Activated CD8-positive, alpha-beta memory T cell treated with anti-CD3 and anti-CD28 coated beads for 4 hours (primary cell): ENCODE measurements at places on chromosomes 7 and 10.
A peak's percentile ranks its signal among the peaks of the same experiment; 100 is the strongest.

DNA sequence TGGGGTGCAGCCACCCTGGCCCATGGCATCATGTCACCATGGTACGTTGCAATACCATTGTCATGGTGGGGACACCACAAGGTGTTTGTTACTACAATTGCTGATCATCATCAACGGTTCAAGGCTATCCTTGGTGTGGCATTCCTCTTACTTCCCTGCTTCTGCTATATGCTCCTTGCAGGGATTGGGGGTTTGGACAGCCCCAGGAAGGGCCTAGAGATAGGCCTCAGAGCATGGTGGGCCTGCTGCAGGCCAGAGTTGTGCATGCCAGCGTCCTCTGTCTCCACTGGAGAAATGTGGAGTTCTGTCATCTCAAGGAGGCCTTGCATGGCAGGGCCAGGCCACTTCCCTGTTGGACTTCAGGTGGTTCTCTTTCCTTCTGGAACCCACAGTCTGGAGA, 234.6 kb upstream of the MKI67 start:
- DNase-seq = no peak

DNA sequence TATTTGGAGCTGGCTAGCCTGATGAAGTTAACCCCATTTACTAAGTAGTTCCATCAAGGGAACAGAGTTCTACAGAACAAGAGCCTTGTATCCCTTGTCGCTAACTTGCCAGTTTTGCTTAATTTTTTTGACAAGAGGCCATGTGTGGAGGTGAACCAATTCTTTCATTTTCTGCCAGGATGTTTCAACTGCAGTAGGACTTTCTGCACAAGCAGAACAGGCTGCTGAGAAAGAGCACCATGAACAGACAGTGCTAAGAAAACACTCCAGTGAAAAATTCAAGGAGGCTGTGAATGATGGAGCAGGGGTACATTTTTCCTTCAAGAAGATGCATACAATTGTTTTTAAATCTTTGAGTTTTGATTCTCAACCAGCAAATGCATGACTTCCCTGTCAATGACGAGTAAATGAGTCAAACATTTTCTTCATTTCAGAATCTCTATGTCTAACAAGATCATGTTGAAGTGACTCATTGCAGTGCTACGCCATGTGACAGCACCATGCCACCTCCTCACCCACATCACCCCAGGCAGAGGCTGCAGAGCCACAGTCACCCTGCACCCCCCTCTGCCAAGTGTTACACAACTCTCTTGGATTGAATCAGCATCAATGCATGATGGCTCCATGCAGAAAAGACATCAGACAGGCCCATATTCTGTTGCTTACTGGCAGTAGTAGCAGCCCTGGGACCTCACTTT, 193.1 kb downstream of the COBL start:
- peak; percentile 18 for DNase-seq

- peak; percentile 38 for DNase-seq
These were observed 55.9 kb downstream of the UPF2 start for GRCh38 chr10:11986593-11987216.

DNA sequence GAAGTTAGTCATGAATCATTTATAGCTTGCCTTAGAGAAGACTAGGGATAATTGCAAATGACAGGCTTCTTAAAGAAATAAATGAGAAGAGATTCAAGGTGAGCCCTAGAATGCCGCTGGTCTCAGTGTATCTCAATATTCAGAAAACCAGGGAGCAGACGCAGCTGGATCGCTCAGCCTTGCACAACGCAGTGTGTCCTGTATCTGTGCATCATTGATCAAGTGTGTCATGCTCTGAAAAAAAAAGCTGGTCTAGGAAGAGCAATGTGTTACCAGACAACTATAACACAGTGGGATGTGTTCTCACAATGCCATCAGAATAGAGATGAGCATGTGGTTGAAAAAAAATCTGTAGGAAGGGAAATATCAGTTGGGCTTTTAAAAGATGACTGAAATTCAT, 230.1 kb downstream of the CALN1 start:
- DNase-seq = no peak

DNA sequence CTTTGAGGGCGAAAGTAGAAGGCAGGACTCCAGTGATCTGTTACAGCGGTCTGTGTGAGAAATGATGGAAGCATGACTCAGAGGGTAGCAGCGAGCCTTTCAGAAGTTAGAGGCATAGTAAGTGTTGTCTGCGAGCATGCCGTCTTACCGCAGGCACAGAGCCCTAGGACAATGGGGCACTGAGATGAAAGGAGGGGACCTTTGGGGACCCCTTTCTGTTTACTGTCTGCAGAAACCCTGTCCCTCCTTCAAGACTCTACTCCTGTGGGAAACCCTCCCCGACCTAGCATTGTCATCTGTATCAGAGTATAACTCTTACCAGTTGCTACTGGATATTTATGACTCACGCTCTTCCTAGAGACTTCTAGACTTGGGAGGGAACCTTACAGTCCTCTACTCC, 87.2 kb upstream of the AGK start:
- no peak for DNase-seq

- no peak for DNase-seq
These were observed 5.3 kb upstream of the MAGI2 start for GRCh38 chr7:79458796-79459195.

DNA sequence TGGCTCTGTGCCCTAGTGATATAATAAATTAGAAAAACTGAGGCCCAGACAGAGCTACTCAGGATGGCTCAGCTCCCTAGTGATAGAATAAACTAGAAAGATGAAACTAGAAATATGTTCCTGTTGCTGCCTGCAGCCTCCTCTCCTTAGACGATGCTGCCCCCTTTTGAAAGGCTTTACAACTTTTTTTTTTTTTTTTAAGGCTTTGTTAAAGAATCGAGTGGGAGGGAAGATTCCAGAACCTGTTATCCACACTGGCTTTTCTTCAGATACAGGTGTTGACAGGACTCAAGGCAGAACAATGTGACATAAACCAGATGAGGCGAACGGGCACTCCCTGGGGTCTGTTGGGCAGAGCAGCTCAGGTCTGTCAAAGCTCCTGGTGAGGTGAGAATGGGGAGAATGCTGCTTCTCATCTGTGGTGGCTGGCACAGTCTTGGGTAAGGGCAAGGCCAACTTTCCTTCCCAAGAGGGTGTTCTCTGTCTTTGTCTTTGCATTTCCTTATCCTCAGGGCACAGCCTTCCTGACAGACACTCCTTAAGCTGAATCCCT, 175.1 kb downstream of the COBL start:
- no peak for DNase-seq

DNA sequence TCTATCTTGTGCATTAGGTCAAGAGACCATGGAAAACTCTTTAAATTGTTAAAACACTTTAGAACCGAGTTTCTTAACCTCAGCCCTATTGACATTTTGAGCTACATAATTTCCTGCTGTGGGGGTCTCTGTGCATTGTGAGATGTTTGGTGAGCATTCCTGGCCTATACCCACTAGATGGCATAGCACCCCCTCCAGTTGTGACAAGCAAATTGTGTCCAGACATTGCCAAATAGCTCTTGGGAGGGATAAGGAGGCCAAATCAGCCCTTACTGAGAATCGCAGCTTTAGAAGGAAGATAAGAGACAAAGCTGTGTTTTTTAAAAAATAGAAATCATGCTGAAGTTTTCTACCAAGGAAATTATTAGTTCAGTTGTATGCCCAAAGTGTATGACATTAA, 1158.5 kb upstream of the C7orf33 start:
- no peak for DNase-seq

DNA sequence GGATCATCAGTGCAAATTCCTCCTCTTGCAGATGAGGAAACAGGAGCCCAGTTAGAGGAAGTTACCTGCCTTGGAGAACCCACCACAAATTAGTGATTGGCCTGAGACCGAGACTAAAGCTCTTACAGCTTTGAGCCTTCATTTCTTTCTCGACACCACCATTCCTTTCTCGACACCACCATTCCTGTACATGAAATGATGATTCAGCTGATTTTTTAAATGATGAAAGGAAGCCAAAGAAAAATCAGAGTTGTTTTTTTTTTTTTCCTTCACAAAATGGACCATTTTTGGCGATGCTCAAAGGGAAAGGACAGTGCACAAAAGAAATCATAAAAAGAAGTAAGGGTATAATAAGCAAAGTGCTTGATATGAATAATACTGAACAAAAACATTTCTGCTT, 1080.2 kb upstream of the AUTS2 start:
- no peak for DNase-seq

DNA sequence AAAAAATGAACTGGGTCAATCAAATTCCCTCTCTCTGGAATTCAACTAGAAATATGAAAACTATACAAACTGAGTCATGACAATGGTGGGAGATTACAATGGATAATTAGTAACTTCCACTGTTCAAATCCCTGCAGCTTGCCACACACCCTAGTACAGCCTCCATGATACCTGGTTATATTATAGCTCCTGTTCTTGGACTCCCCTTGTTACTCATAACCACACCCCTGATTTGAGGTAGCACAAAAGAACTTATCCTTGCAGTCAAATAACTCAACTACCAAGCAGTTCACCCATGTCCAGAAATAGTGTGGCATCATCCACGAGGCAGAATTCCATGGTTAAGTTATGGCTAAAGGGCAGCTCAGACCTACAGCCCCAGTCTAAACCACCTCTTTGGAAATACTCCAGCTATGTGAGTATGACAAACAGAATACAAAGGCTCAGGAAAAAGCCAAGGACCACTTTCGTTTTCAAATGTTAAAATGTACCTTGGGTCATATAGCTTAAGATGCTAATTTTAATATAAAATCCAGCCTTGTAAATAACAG, 164.7 kb downstream of the CPEB3 start:
- no peak for DNase-seq

- no peak for DNase-seq
These were observed 210.9 kb downstream of the CUX1 start for GRCh38 chr7:102028206-102028826.

GRCh38 chr10:86177537-86178155, 188.9 kb downstream of the GRID1 start:
- no peak for DNase-seq

GRCh38 chr10:71236286-71236685, 23.9 kb downstream of the UNC5B start:
- DNase-seq = no peak

- DNase-seq = no peak
These were observed 1.2 kb downstream of the PARP12 start for GRCh38 chr7:140061607-140061930.

- no peak for DNase-seq
These were observed 31.5 kb downstream of the FAM241B start for GRCh38 chr10:69661414-69662172.

DNA sequence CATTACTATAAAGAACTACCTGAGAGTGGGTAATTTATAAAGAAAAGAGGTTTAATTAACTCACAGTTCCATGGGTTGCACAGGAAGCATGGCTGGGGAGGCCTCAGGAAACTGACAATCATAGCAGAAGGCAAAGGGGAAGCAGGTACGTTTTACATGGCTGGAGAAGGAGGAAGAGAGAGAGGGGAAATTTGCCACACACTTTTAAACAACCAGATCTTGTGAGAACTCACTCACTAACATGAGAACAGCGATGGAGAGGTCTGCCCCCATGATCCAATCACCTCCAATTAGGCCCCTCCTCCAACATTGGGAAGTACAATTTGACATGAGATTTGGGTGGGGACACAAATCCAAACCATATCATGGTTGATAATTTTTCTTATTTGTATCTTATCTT, 51.8 kb upstream of the PPP1R9A start:
- DNase-seq = no peak

GRCh38 chr10:102003541-102003940, 52.4 kb downstream of the ARMH3 start:
- DNase-seq = no peak

DNA sequence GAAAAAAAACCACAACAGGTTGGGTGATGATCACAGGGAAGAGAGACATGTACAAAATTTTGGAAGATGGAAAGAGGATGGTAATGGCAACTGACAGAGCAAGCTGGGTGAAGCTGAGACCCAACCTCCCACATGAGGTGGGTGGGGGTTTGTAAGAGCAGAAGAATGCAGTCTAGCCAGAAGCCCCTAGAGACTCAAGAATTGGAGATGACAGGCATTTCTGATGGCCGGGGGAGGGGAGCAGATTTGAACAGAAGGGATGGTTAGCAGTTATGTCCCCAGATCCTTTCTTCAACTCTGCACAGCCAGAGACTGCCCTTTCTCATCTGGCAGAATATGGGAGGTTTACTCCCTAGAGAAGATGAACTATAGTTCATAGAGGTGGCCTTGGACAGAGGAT, 208.0 kb downstream of the GALNT17 start:
- DNase-seq = no peak

GRCh38 chr7:95213809-95214492, 110.4 kb downstream of the PON1 start:
- DNase-seq = no peak

- no peak for DNase-seq
These were observed 27.3 kb upstream of the CRHR2 start for GRCh38 chr7:30709549-30709948.

- no peak for DNase-seq
These were observed 194.0 kb upstream of the SEMA3E start for GRCh38 chr7:83842894-83843293.

DNA sequence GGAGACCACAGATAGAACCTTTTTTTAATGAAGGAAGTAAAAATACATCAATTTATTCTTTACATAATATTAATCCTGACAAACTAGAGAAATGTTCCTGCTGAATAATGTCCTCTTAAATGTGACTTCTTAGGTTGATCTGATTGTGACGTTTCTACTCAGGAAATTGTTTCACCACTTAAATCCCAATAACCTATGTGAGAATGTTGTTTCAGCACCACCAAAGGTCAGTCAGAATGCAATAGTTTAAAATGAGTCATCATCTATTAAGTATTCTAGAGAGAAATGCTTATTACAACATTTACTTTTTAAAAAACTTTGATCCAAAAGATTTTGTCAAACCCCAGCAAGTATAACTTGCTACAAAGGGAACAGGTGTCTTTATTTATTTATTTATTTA, 155.4 kb upstream of the CACNA2D1 start:
- DNase-seq = no peak

DNA sequence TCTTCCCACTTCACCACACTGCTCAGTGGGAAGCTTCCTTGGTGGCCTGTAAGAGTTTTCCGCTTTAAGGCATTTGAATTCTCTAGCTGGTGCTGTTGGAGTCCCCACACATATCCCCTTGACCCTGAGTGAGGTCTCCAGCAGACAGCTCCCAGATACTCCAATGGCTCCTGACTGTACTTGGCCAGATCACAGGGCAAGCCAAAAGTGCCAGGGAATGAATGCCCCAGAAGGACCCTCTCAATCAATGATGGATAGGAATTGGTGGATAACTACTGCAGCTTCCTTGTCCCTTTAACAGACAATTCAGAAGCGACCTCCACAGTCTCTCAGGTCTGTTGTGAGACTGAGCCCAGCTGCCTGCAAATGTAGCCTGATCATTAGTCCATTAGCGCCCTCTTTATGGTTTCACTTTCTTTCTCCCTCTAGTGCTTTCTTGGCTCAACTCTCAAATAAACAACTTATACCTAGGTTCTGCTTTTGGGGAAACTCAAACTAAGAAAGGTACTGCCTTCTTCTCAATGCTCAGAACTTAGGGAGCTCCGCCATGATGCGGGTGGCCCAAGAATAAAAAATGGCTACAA, 283.0 kb downstream of the TCF7L2 start:
- DNase-seq = no peak

- no peak for DNase-seq
These were observed 51.4 kb upstream of the NFKB2 start for GRCh38 chr10:102344067-102344466.

GRCh38 chr10:98404571-98405359, 10.2 kb downstream of the PYROXD2 start:
- DNase-seq = no peak

- no peak for DNase-seq
These were observed 10.6 kb upstream of the TSPAN14 start for GRCh38 chr10:80443531-80443974.

- DNase-seq = no peak
These were observed 358.4 kb downstream of the KCNMA1 start for GRCh38 chr10:77279207-77279606.
